Cardiac septum (tissue), 1 donor: ENCODE measurements at places on chromosomes 16 and 17. TPM values are rescaled to one million over a fixed set of nuclear protein-coding genes. Genes with fewer than 3 reads are reported as not detected.

DNA sequence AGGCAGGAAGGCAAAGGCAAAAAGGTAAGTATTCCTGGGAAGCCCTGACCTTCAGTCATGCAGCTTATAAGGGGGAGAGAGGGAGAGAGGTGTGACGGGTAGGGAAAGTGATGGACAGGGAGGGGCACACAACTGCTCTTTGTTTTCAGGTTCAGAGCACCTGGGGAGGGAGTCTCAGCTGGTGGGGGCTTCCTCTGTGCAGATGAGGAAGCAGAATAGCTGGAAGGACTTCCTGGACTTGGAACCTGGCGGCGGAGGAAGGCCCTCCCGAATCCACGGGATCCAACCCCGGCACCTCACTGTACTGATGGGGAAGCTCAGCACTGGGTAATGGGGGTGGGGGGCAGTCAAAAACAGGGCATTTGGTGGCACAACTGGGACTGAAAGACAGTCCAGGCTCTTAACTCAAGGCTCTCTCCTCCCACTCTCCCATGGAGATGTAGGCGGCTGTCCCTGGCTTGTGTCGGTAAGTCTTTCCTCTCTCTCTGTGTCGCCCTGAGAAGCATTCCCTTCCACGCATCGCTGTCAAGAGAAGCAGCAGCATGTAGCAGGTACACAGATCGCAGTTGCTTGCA lies 11.9 kb upstream of the PITPNM3 start:
- no peak for DNase-seq

- DNase-seq: no peak
Observed at GRCh38 chr16:69858191-69859104, 92.7 kb upstream of the CLEC18A start.

- DNase-seq: no peak
Observed at GRCh38 chr17:12983991-12984884, 33.6 kb downstream of the ELAC2 start.

- DNase-seq: no peak
Observed at GRCh38 chr17:62083651-62084050, 18.6 kb upstream of the MED13 start.

DNA sequence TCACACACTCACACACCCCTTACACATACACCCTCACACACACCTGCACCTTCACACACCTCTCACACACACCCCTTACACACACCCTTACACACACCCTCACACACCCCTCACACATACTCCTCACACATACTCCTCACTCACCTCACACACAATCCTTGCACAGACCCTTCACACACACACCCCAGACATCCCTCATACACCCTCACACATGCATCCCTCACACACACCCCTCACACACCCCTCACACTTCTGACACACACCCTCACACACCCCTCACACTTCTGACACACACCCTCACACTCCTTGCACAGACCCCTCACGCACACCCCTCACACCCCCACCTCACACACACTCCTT lies 23.9 kb downstream of the C17orf67 start:
- DNase-seq: no peak

GRCh38 chr16:58428621-58429542 lies 36.6 kb downstream of the GINS3 start:
- DNase-seq: no peak

- DNase-seq: no peak
Observed at GRCh38 chr17:65261152-65261551, 124.0 kb downstream of the RGS9 start.

DNA sequence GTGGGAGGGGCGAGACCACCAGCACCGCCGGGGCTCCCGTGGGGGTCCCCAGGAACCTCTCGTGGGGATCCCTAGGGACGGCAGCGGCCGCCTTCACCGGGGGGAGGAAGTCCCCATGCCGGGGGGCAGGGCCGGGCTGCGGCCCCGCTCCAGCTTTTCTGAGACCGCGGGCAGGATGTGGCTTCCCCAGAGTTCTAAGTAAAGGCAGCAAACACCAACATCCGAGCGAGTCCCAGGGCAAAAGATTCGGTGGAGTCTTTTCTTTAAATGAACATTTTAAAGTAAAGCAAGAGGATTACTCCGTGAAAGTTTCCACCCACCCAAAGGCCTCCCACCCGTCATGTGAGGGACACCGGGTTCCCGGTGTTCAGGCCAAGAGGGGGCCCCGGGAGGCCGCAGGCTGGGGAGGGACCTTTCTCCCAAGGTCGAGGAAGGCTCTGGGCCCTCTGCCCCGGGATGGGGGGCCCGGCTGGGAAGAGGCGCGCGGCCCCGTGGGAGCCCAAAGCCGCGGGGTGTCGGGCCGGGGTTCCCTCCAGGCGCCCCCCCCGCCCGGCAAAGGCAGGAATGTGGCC lies 137.2 kb upstream of the RPH3AL start:
- no peak for DNase-seq

- no peak for DNase-seq
Observed at GRCh38 chr16:57946181-57946801, 24.6 kb downstream of the CNGB1 start.

DNA sequence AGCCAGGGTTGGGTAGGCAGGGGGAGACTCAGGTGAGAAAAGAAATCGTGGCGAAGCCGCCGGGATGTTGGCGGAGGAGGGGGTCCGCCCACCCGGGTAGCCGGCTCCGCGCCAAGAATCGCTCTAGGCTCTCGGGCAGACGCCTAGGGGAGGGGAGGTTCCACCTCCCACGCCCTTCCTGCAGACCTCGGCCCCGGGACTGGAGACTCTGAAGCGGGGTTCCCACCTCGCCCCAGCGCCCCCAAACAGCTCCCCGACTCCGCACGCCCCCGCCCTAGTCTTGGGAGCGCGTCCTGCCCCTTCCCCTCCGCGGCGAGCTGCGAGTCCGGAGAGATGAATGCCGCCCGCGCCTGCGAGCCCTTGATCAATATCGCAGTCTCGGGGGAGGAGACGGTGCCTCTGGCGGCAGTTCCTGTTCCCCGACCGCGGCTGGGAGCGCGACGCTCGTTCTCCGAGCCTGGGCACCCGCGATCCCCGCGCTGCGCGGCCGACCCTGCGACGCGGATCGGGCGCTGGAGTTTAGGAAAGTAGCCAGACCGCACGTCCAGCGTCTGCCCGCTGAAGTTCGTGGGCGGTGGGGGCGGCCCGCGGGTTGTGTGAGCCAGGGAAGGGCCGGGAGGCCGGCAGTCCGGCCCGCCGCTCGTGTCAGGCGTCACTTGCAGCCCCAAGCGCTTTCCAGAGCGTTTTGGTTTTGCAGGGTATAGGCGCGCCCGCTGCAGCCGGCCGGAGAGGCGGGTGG lies 790 bp downstream of the CRHR1 start:
- DNase-seq: no peak

- no peak for DNase-seq
Observed at GRCh38 chr17:21458054-21458453, 81.9 kb downstream of the KCNJ12 start.

DNA sequence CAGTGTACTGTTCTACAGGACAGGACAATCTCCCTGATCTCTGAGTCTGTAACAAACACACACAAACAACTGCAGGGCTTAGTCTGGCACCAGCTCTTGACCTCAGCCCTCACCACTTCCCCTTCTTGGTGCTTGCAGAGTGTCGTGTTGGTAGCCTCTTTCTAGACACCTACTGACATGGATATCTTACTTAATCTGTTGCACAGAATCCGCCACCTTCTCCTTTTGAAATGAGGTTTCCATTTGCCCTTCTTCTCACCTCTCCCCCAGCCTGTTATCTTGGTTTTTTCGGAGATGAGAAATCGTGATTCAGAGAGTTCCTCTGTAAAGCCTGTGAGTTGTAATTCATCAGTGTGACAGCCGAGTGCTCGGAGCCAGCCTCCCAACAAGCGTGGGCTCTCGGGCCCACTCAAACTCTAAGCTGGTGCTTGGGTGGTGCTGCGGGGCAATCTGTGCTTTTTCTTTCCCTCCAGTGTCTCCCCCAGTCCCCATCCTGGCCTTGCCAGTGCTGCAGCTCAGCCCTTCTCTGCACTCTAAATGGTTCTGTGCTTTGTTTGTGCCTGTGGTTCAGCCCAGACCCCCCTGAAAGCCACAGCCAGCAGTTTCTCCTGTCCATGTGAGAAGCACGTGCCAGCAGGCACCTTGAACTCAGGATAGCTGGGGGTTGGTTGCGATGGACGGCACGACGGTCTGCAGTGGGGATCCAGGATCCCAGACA lies 28.1 kb downstream of the KIAA0513 start:
- DNase-seq: peak; percentile 82

DNA sequence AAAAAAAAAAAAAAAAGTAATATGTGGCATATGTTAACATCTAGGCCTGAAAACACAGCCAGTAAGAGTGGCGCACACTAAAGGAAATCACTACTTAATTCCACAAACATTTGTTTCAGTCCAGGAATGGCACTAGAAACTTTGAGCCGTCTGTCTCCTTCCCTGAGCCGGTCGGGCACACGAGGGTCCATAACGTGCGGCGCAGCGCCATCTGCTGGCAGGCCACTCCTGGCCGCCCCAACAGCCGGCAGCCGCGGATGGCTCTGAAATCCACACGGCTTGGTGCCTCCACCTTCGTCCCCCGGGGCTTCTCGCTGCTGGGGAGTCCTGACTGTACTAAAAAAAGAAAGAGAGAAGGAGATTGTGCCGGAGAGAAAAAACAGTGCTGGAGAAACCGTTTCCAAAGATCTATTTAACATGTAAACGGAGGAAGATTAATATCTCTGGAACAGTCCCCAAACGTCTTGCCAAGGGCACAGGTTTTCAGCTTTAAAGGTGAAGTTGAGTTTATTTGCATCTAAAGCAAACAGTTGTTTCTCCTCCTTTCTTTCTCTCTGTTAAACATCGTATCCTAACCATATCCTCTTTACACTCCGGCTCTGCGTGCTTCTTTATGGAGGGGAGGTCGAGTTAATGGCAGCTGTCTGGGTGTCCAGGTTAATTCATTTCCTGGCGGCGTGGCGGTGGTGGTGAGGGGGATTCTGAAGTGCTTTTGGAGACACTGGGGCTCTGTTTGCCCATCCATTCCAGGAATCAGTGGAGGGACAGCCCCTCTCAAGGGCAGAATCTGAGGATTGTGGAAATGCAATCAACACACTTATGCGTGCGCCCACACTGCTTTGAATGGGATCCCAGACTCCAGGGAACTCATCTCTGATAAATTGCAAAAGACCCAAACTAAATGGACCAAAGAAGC lies 611.3 kb upstream of the SALL1 start:
- no peak for DNase-seq

- no peak for DNase-seq
Observed at GRCh38 chr16:85221771-85222154, 109.5 kb upstream of the CIBAR2 start.

- DNase-seq: no peak
Observed at GRCh38 chr17:57357392-57357784, 101.1 kb downstream of the MSI2 start.

DNA sequence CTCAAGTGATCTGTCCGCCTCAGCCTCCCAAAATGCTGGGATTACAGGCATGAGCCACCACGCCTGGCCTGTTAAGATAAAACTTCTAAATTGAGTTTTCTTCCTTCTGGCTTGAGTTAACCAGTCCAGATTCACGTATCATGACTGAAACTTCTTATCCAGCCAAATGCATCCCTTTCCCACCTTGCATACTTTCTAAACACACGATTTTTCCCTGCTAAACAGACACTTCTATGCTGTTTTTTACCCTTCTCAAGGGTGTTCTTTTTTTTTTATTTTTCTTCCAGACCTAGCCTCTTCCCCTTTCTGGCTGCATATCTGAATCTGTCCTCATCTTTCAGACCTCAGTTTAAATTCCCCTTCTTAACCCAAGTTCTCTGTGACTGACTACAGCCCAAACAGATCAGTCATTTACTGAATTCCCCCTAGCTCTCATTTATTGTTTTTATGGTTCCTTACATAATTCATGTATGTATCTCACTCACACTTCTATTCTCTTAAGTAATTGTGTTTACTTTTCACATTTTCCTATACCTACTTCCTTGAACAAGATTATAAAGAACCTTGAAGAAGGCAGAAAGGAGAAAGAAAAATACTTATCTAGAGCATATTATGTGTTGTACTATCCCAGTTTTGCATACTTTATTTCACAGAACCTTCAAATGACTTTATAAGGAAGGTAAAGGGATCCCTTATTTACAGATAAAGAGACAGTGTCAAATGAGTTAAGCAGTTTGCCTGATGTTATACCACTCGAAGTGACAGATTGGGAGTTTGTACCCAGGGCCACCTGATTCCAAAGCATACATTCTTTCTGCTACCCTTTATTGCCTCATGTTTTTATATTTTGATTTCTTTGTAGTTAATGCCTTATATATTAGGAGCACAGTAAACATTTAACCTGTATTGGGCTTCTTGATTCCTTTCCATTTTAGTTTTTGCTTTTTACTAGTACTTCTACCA lies 5.2 kb downstream of the EVI2B start:
- DNase-seq: no peak

GRCh38 chr16:66219491-66219890 lies 147.0 kb upstream of the CDH5 start:
- DNase-seq: no peak

DNA sequence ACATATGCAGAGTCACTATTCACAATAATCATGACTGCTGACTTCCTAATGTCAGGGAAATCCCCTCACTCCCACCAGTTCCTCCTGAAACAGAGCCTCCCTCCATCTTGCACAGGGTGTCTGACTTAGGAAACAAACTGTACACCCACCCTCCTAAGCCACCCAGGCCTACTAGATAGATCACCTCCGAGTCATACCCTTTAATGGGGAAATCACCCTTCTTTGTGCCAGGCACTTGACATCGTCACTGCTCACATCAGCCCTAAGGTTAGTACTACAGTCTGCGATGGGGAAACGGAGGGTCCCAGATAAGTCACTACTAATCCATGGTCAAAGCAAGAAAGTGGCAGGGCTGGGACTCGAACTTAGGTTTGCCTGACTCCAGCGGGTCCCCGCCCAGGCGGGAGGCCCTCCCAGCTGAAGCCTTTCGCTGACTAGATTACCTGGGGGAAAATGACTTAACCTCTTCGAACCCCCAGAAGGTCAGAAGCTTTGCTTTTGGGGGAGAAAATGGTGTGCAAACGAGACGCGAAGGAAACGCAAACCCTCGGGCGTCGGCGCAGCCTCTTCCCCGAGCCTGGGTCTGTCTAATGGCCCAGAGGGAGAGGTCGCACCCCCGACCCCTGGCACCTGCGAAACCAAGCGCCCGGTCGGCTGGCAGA lies 3.4 kb upstream of the MLLT6 start:
- DNase-seq: peak; percentile 80

The FBXO39 gene
- not detected for total RNA-seq

The ADAP2 gene
- total RNA-seq: 6.8 TPM

The ETV4 gene
- 3.5 TPM for total RNA-seq

The SLC35G6 gene
- total RNA-seq: not detected

The ELMO3 gene
- total RNA-seq: 0.92 TPM

The IKZF3 gene
- 0.51 TPM for total RNA-seq

The C17orf100 gene
- total RNA-seq: 0.48 TPM

The MILR1 gene
- 3.6 TPM for total RNA-seq

The ACSM2A gene
- total RNA-seq: not detected

The KRTAP9-8 gene
- not detected for total RNA-seq

The RAB26 gene
- 2.2 TPM for total RNA-seq
